Left forelimb (tissue), 1 donor: ENCODE measurements at places on chromosomes 5 and 9.

DNA sequence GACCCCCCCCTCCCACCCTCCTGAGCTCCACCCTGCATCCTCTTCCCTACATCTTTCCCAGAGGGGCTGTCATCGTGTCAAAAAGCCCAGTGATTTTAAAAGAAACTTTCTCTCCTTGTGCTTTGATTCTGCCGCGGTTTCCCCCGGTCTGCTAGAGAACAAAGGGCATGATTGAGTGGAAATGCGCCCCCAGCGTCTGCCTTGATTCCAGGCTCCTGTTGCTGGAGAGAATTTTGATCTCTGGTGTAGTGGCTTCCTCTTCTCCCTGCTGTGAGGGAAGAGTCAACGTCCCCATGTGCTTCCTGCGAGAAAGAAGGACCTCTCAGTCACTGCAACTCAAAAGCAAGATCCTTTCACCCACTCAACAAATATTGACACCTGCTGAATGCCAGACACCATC lies 61.9 kb upstream of the RAPGEF1 start:
- no peak for DNase-seq

GRCh38 chr5:146574713-146575112 lies 58.7 kb upstream of the GPR151 start:
- DNase-seq = no peak

DNA sequence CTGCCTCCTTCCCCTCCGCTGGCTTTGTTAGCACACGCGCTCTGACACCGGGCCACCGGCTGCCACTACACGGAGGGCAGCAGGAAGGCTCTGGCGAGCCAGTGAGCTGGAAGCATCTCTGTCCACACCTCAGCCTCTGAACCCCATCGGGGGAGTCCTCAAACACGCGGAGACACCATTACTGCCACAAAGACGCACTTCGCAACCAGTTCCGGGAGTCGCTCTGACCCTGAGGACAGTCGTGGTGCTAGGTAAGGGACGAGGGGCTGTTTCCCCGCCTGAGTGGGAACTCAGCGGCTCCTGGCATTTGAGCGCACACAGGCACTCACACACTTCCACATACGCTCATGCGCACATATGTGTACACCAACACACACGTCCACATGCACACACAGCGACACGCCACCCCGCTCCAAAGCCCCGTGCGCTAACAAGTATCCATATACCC lies 160.0 kb downstream of the C9orf152 start:
- DNase-seq = no peak

DNA sequence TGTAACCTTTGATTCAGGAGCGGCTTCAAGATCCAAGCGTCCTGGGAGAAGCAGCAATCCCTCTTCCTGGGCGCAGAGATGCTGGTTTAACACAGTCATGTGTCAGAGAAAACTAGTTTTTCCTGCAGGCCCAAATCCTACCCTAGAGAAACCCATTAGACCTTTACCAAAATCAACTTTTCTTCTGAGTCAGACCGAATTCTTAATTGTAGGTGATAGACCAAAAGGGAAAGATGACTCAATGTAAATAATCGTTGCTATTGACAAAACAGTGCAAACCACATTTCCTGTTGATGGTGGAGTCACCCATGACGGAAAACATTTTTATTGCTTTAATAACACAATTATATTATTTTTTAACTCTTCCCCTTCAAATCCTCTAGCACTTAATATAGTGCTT lies 40.1 kb downstream of the SLC1A1 start:
- no peak for DNase-seq

- no peak for DNase-seq
These were observed 295.9 kb downstream of the PSAT1 start for GRCh38 chr9:78592811-78593210.

DNA sequence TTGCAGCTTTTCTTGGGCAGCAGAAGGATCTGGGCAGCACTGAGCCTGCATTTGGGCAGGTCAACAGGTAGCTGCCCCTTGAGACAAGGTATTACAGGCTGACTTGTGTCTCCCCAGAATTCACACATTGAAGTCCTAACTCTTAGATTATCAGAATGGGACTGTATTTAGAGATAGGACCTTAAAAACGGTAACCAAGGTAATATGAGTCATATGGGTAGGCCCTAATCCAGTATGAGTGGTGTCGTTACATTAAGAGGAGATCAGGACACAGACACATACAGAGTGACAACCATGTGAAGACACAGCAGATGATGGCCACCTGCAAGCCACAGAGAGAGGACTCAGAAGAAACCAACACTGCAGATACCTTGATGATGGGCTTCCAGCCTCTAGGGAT lies 3.2 kb downstream of the C1QTNF2 start:
- no peak for DNase-seq

- DNase-seq = no peak
These were observed 167.5 kb downstream of the HSPA4 start for GRCh38 chr5:133219296-133219695.

- no peak for DNase-seq
These were observed 358.6 kb downstream of the ADGRV1 start for GRCh38 chr5:90916947-90917800.

DNA sequence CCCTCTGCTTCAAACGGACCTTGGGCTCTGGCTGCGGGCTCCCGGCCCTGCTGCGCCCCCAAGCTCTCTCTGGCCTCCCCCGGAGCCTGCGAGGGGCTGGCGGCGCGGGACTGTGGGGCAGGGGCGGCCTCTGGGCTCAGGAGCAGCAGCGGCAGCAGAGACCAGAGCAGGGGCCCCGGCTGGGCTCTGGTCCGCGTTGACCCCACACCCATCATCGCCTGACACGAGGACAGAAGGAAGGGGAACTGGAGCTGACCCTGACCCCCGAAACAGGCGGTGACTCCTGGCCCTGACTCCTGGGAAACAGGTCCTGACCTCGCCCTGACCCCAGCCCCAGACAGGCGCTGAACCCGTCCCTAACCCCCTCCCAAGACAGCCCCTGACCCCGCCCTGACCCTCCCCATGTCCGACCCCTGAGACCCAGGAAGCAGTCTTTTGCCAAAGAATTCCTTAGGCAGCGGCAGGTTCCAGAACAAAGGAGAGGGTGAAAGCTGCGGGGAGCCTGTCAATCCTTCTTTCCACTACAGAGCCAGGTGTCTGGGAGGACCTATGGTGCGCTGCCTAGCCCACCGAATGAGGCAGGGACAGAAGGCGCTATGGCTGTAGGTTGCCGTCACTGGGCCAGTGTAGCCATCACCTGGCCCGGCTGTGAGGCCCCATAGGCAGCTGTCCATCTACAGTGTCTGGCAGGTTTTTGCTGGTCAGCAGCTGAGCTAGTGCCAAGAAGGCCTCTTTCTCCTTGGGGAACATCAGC lies 74.7 kb upstream of the SPTLC1 start:
- no peak for DNase-seq

- no peak for DNase-seq
These were observed 60.4 kb downstream of the CSNK1A1 start for GRCh38 chr5:149490599-149491485.

DNA sequence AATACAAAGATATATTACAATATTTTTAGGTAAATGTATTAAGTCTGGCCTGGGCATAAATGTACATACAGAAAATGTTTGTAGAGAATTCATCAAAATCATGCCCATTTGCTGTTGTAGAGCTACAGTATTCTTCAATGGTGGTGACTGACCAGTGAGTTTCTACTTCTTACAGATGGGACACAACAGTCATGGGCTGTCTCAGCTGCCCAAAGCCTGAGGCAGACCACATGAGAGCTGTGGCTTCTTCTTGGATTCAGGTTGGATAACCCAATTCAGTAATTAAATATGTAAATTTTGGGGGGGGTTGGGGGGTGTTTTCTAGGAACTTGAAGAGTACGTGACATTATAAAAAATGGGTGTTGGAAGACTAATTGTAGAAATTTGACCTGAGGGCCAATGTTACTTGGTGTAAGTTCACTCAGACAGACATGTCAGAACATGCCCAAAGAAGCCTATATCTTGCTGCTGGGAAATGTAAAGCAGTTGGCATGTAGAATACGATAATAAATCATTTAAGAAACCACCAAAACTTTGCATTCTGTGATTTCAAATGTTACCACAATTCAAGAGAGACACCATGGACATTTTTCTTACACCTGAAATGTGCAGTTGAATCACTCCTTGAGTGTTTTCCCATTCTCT lies 17.9 kb downstream of the STARD4 start:
- DNase-seq = no peak

GRCh38 chr5:178331491-178331996 lies 98.9 kb upstream of the PHYKPL start:
- peak; percentile 77 for DNase-seq

- no peak for DNase-seq
These were observed 24.0 kb downstream of the NAA35 start for GRCh38 chr9:85964949-85965348.

DNA sequence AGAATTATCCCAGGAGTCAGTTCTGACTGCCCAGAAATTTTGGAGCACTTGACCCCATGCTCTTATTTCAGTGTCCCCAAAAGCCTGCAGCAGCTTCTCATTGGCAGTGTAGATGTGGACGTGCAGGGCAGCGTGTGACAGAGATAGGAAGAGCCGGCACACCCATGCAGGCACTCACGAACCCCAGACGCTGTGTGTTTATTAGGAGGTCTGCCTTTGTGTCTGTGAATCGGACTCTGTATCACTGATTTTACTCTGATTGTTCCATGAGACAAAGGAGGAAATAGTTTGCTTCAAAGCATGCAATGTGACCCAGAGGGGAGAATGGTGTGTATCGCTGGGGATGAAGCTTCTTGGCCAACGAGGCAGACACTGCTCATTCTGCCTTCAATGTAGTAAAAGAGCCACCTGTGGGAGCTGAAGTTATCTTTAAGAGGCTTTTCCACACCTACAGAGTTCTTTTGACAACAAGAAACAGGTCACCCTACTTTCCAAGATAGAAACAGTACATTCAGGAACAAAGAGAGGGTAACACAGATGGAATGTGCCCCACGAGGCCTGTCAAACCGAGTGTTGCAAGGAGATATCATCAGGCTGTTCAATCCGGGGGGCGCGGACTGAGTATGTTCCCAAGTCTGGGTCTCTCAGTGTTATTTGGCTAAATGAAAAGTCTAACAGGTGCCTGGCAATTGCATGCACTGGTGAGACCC lies 224.0 kb downstream of the NTRK2 start:
- DNase-seq = no peak

DNA sequence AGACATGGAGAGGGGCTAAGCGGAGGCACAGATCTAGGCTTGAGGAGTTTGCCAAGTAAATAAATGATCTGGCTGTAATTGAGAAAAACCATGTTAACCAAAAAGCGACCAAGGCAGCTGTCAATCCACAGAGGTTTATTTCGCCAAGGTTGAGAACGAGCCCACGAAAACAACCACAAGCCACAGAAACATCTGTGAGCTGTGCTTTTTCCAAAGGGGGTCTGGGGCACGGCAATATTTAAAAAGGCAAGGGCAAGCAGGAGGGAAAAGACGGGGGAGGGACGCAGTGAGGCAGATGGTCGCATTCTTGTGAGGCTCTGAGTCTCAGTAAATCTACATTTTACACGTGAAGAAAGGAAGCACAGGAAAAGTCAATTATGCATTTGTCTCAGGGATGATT lies 25.4 kb downstream of the CCT5 start:
- no peak for DNase-seq

- no peak for DNase-seq
These were observed 6.2 kb upstream of the SCAMP1 start for GRCh38 chr5:78354066-78354670.

GRCh38 chr5:107794741-107795140 lies 124.0 kb upstream of the EFNA5 start:
- no peak for DNase-seq

DNA sequence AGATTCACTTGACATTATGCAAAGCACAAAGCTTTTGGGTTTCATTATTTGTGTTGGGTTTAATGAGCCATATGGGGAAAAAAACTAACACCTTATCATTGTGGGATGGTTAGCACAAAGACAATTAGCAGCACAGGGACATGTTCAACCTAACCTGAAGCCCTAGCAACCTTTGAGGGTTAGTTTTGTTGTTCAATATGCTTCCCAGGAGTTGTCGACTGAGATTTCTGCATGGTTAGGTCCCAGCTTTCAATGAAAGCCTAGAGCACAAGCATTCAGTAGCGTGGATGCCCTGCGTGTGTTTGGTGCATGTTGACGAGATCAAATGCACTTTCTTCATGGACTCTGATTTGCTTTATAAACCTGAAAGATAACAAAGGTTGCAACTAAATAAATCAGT lies 565.2 kb upstream of the TLE4 start:
- no peak for DNase-seq

DNA sequence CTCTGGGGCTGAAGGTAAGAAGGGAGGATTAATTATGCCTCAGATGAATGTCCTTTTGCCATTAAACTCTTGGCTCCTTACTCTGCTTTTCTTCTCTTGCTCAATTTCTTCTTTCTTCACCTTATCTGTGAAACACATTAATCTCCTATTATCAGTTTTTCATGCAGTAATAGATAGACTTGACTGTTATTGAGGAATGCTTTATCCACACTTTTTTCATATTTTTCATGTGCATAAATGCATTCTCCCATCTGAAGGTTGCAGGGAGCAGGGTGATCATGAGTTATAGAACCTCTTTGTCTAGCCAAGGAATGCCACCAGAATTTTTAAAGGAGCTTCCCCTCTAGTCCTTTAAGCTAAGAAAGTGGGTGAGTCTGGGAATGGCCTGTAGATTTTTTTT lies 66.4 kb upstream of the CD180 start:
- no peak for DNase-seq

GRCh38 chr9:86605303-86605702 lies 251.1 kb upstream of the TUT7 start:
- DNase-seq = no peak

DNA sequence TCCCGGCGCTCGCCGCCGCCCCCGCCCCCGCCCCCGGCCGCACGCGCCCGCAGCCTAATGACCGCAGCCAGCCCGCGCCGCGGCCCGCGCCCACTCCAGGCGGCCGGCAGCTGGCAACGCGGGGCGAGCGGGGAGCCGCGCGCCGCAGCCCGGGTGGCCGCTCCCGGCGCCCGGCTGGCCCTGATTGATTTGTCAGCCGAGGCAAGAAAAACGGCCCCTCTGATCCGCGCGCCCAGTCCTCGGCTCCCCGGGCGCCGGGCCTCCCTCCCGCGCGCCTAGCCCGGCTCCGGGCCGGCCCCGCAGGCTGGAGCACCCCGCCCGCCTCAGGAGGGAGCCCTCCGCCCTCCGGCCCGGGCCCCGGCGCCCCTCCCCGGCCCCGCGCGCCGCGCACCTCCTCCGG lies 11.9 kb upstream of the LHX2 start:
- no peak for DNase-seq

DNA sequence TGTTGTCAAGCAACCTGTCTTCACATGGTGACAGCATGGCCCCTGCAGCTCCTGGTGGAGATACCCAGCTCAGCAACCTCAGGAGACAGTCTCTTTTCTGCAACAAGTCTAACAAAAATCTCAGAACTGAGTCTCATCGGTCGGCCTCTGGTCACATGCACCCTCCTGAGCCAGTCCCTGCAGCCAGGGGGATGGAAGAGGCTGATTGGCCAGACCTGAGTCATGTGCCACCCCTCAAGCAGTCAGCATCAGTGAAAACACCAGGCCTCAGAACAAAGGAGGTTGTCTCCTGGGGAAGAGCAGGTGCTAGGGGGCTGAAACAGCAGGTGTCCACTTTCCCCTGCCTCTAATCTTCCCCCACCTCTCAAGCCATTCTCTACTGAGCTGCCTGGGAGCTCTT lies 54.4 kb downstream of the SMIM23 start:
- no peak for DNase-seq
